ENCODE measurements at places on chromosomes 1 and 21.

DNA sequence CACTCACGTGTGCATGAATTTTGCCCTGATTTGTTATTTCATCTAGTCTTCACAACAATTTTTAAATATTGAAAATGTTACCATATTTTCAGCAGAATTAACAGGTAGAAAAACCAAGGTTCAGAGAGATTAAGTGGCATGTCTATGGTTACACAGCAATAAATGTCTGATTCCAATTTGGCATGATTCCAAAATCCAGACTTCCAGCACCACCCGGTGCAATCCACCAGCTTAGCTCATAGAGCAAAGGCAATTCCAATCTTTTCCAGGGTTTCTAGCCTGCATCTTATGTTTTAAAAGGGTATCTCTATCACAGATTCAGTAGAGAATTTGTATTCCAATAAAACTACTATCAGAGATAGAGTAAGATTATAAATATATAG lies 161.8 kb downstream of the TPR start:
- no peak for DNase-seq

DNA sequence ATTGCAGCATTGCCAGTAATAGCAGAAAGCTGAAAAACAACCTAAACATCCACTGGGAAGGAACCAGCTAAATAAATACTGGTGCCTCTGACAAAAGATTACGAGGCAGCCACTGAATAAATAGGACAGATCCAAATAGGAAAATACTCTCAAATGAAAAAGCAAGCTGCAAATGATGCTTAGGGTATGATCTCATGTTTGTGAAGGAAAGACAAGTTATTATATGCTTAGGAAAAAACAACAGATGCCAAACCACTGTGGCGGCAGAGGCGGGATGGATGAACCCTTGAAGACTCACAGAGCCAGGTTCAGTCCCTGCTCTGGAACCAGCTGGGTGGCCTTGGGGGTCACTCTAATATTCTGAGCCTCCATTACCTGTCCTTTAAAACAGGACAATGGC lies 41.6 kb downstream of the MATN1 start:
- DNase-seq: no peak

DNA sequence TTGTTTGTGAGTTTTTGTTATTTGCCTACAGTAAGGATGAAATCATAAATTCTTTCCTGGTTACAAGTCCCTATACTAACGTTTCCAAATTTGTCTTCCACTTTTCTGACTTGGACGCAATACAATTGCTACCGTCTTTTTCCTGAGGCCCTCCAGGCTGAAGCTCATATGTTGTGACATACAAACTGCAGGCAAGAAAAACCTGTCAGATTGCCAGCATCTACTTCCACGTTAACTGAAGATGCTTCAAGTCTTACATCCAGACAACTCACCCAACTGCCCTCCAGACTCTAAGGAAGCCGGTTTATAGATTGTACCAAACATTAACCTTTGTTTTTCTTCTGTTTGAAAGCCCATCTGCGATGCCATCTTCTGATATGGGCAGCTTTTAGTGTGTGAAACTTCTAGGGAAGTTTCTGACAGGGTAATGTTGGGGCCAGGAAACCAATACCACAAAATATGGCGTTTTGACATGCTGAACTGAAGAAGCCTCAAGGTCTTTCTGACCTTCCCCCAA lies 21.4 kb upstream of the RNF11 start:
- DNase-seq: peak; percentile 34

DNA sequence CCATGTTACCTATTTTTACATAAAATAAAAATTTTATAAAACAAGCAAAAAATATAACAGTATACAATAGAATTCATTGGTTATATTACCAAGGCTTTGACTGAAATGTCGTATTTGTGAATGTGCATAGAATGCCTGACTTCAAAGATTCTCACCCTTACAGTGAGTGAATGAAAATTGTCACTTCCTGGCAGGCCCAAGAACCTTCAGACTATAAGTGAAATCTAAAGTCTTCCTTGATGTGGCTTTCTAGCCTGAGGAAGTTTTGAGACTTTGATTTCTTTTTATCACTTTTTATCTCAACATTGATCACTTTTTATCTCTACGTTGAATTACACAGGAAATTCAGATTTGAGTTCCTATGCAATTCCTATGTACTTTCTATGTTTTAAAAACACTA lies 104.7 kb upstream of the KIAA0040 start:
- DNase-seq: peak; percentile 48

- DNase-seq: no peak
Observed at GRCh38 chr1:217969428-217969827, 315.7 kb upstream of the RRP15 start.

GRCh38 chr1:43300378-43301094 lies at the start of gene TIE1:
Gene TIE1, plus strand, starts transcription at chr1:43300982. Its CDS starts 90 bp downstream, at chr1:43301072.
- DNase-seq: no peak

- DNase-seq: no peak
Observed at GRCh38 chr1:221878134-221878533, 136.2 kb upstream of the DUSP10 start.

GRCh38 chr21:30415993-30416392 lies 9.7 kb downstream of the KRTAP13-3 start:
- no peak for DNase-seq

DNA sequence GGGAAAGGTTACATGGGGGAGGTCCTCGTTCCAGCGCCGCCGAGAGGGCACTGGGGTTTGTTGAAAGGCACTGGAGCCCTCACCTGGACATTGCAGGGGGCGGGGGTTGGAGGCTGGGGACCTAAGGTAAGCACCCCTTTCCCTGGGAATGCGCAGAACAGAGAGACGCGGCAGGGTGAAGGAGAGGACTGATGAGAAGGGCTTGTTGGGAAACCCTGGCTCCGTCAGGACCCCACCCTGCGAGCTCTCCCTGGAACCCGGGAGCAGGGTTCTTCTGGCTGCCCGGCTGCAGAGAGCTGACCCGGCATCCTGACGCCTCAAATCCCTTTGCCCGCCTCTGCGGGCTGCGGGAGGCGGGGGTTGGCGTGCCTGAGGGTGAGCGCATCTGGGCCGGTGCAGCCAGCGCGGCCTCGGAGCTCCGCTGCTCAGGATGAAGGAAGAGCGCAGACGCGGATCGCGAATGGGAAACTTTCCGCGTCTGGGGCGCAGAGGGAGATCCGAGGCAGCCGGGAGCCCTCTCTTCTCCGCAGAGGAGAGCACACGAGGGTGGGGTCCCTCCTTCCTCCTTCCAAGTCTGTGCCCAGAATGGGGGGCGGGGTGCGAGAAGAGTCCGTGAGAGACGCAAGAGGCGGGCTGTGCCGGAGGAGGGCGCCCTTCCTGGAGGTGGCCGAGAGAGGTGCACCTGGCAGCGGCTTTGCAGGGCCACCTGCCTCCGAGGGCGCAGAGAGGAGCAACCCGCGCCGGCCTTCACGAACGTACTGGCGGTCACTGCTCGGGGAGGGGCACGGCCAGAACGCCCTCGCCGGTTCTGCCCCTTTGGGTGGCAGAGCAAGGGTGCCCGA lies 2.4 kb downstream of the IGSF21 start:
- no peak for DNase-seq

DNA sequence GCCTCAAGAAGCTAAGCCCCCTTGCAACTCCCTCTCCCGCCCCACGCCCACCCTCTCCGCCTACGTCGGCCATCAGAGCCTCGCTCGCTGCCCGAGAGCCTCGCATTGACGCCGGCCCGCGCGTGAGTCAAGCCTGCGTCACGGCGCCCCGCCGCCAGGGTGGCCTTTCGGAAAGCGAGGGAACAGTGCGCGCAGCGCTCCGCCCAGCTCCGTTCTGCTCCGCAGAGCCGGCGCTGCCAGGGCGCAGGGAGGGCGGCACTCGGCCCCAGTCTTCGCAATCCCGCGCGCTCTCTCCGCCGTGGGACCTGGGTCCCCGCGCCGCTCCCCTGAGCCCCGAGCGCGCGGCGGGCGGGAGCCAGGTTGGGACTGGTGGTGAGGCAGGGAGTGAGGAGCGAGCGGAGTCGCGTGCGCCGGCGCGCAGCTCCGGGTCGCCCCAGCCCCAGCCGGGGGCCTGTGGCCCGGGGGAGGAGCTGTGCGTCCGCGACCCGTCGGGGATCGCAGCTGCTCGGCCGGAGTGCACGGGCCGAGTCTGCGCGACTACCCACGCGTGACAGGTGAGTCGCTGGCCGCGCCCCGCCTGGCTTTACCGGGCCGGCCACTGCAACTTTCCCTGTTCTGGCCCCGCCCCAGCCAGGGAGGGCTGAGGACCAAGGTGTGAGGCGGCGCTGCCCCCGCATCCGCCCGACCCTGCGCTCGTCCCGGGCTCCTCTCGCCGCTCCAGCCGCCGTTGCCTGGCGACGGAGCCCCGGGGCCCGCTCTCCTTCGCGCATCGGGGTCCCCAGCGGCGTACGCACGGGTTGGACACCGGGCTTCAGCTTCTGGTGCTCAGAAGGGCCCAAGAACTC lies at the start of gene SLC6A17:
TSS of gene SLC6A17 (plus strand) at position 165 of the 845 bp plus-strand sequence. CDS start 16,436 bp downstream, outside the sequence.
- DNase-seq: no peak

All from CD4-positive, alpha-beta T cell treated with Interleukin-4 for 1 hour (primary cell).